Hindlimb muscle (tissue), 1 donor: ENCODE measurements at places on chromosomes 5 and 9.

GRCh38 chr5:1668141-1668721 lies 131.4 kb downstream of the MRPL36 start:
- DNase-seq, result no peak

GRCh38 chr9:115046199-115046598 lies 71.8 kb downstream of the TNC start:
- DNase-seq, result no peak

- no peak for DNase-seq
Observed at GRCh38 chr5:117999939-118000549, 988.3 kb downstream of the DTWD2 start.

DNA sequence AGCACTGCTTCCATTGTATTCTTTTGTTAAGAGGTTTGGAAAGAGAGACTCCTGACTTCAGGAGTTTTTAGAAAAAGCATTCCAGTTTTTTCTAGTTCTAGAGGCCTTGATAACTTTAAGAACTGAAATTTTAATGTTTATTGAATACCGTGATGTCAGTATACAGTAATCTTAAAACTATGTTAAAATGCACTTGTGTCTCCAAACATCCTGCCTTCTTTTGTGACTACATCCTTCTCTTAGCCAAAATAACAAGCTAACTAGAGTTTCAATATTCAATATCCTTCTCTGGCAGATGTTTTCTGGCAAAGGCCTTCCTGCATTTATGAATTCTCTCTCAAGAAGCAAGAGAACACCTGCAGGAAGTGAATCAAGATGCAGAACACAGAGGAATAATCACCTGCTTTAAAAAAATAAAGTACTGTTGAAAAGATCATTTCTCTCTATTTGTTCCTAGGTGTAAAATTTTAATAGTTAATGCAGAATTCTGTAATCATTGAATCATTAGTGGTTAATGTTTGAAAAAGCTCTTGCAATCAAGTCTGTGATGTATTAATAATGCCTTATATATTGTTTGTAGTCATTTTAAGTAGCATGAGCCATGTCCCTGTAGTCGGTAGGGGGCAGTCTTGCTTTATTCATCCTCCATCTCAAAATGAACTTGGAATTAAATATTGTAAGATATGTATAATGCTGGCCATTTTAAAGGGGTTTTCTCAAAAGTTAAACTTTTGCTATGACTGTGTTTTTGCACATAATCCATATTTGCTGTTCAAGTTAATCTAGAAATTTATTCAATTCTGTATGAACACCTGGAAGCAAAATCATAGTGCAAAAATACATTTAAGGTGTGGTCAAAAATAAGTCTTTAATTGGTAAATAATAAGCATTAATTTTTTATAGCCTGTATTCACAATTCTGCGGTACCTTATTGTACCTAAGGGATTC lies 43.1 kb downstream of the NDFIP1 start:
- peak; percentile 82 for DNase-seq

DNA sequence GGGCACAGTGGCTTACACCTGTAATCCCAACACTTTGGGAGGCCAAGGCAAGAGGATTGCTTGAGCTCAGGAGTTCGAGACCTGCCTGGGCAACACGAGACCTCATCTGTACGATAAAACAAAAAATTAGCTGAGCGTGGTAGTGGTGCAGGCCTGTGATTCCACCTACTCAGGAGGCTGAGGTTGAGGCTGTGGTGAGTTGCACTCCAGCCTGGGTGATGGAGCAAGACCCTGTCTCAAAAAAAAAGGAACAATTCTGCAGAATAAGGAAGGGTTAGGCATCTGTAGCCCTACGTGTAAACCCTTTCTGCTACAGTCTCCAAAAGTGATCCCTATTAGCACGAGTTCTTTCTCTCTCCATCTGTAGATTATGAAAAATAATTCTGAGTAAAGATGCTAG lies 19.9 kb downstream of the CDC26 start:
- no peak for DNase-seq

- no peak for DNase-seq
Observed at GRCh38 chr9:113949571-113950078, 73.5 kb downstream of the ZNF618 start.

GRCh38 chr5:137101544-137101943 lies 397.6 kb downstream of the SPOCK1 start:
- no peak for DNase-seq

GRCh38 chr5:151028717-151029116 lies 8.3 kb downstream of the GPX3 start:
- no peak for DNase-seq

DNA sequence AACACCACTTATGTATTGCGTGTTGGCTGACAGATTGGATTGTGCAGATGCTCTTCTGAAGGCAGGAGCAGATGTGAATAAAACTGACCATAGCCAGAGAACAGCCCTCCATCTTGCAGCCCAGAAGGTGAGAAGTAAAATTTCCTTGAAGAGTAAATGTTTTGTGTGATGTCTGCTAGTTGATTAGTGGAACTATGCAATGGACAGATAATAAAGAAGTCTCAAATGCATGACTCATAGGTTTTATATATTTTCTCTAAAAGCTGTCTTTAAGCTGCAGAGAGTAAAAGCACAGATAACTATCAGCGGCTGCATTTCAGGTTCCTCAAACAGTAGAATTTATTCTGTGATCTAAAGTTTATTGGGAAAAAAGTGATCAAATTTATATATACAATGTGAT lies 27.4 kb downstream of the INVS start:
- DNase-seq, result no peak

DNA sequence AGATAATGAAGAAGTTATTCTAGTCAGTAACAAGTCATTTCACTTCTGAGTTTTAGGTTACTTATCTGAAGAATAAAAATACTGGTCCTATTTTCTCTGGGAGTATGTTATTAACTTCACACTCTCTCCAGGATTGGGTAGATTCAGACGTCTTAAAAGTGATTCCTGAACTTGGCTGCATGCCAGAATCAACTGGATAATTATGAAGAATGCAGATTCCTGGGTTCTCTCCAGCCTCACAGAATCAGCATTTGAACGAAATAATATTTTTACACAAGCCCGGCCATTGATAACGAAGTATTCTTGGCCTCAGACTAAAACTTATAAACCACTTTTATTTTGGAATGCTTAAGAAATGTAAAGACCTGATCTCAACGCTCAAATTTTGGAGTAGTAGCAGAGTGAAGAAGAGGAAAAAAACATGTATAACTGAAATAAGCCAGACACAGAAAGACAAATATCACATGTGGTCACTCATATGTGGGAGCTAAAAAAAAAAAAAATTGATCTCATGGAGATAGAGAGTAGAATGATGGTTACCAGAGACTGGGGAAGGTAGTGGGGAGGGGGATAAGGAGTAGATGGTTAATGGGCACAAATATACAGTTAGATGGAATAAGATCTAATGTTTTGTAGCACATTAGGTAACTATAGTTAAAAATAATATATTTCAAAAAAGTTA lies 507.3 kb downstream of the ISL1 start:
- DNase-seq, result no peak

GRCh38 chr5:151734064-151734408 lies 24.4 kb downstream of the ATOX1 start:
- DNase-seq, result no peak

GRCh38 chr5:38167562-38167996 lies 90.8 kb upstream of the EGFLAM start:
- DNase-seq, result peak; percentile 4

GRCh38 chr5:150164211-150164980 lies 2.2 kb upstream of the CDX1 start:
- peak; percentile 82 for DNase-seq

DNA sequence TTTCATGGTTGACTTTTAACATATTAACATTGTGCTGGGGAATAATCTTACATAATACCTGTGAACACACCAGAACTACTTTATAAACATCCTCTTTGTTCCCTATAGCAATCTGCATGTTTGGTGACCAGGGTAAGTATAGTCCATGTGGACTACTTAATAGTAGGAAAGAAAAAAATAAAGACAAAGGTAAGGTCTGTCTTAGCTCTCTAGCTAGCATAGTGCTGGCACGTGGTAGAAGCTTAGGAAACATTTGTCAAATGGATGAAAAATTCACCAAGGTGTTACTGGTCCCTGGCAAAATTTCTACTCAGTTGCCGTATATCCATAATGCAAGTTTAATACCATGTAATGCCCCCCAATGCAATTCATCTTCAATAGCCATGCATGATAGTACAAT lies 78.6 kb upstream of the ABCA1 start:
- no peak for DNase-seq

DNA sequence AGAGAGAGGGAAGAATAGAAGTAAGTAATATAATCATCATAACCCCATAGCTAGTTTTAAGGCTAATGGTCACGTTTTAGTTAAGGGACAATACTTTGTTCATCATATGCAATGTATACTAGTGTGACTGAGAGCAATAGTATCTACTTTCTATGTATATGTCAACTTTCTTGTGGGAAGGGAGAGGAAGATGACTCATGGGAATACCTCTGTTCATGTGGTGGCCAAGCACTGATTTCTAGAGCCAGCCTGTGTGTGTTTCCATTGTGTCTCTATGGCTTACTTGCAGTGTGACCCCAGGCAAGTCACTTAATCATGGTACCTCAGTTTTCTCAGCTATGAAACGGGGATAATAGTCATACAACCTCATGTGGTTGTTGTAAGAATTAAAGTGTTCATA lies 639.6 kb downstream of the CETN3 start:
- no peak for DNase-seq

- DNase-seq, result peak; percentile 15
Observed at GRCh38 chr9:75666856-75667554, 223.5 kb upstream of the PCSK5 start.
